NCI-H774 (cell line): ENCODE measurements at places on chromosomes 7 and 10.

- DNase-seq, result no peak
Measured at GRCh38 chr10:111037858-111038257, 39.0 kb upstream of the ADRA2A start.

GRCh38 chr7:129366-130221 is 62.8 kb upstream of the FAM20C start:
- DNase-seq, result no peak

- no peak for DNase-seq
Measured at GRCh38 chr10:86298501-86299001, 68.0 kb downstream of the GRID1 start.

- no peak for DNase-seq
Measured at GRCh38 chr7:82152858-82153257, 290.7 kb downstream of the CACNA2D1 start.

DNA sequence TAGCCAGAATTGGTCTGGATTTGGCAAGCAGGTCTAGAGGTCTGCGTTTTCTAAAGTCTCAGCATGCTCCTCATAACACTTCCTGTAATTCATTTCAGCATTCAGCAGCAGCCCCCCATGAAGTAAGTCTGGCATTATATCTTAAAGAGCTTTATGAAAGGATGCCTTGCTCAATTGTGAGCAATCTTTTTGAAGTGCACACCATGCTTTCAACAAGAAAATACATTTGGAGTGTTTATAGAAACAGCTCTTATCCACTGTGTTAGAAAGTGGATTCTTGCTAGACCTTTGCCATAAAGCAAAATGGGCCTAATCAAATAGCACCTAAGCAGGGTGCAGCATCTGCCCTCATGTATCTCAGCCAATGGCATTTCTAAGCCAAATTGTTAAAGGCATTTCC is 378.0 kb upstream of the AKR1E2 start:
- DNase-seq, result no peak
